Colonic mucosa (tissue), 4 donors: ENCODE measurements at places on chromosomes 7 and 10. TPM values are rescaled to one million over a fixed set of nuclear protein-coding genes. Genes with fewer than 3 reads are reported as not detected.

The COL1A2 gene
- 131 TPM for total RNA-seq

The IL6 gene
- not detected for total RNA-seq

The FMC1 gene
- total RNA-seq = 21.6 TPM

The OR6B1 gene
- not detected for total RNA-seq

The ARL4A gene
- total RNA-seq = 27.5 TPM

The NXPH1 gene
- 0.30 TPM for total RNA-seq

The CFAP43 gene
- total RNA-seq = 0.16 TPM

The OR2A12 gene
- total RNA-seq = not detected

The C10orf53 gene
- total RNA-seq = not detected

The CAV2 gene
- total RNA-seq = 22.0 TPM

The FAM25G gene
- total RNA-seq = 0.98 TPM

The SAMD9L gene
- total RNA-seq = 7.2 TPM
